ENCODE measurements at places on chromosomes 12 and 14. TPM values are rescaled to one million over a fixed set of nuclear protein-coding genes. Genes with fewer than 3 reads are reported as not detected.

The CLEC1A gene
- total RNA-seq, result 42.5 TPM

The MTA1 gene
- total RNA-seq, result 32.5 TPM

The IFNG gene
- total RNA-seq, result 1.2 TPM

The CPNE6 gene
- 0.05 TPM for total RNA-seq

The AMDHD1 gene
- total RNA-seq, result 0.52 TPM

The SCN8A gene
- total RNA-seq, result 0.57 TPM

The RNASE3 gene
- 26.7 TPM for total RNA-seq

The ABCC9 gene
- 4.4 TPM for total RNA-seq

The LBHD2 gene
- 0.19 TPM for total RNA-seq

The PIP4K2C gene
- 8.5 TPM for total RNA-seq

The SYT10 gene
- under 0.01 TPM for total RNA-seq

The COX8C gene
- not detected for total RNA-seq

The ASCL1 gene
- total RNA-seq, result 17.8 TPM

The TBC1D30 gene
- 0.42 TPM for total RNA-seq

The CD27 gene
- 42.3 TPM for total RNA-seq

The KRT85 gene
- 0.24 TPM for total RNA-seq

The ACOT4 gene
- 0.76 TPM for total RNA-seq

The IFNG-AS1 gene
- total RNA-seq, result 1.3 TPM

The CLEC6A gene
- 0.09 TPM for total RNA-seq

The CLEC9A gene
- 16.2 TPM for total RNA-seq

The PTPRB gene
- 2.3 TPM for total RNA-seq

The TNS2 gene
- total RNA-seq, result 2.3 TPM

The DEPDC4 gene
- 2.0 TPM for total RNA-seq

The SLC35F4 gene
- total RNA-seq, result not detected

The VIPAS39 gene
- 19.3 TPM for total RNA-seq

The AQP6 gene
- total RNA-seq, result not detected

The SERPINA10 gene
- 0.05 TPM for total RNA-seq

The NANOG gene
- total RNA-seq, result 0.05 TPM

The TMEM52B gene
- total RNA-seq, result 0.14 TPM

The ZNF839 gene
- 8.3 TPM for total RNA-seq

The MMP19 gene
- total RNA-seq, result 4.5 TPM

The PLEK2 gene
- total RNA-seq, result 34.0 TPM

The CEBPE gene
- total RNA-seq, result 2.5 TPM

The LGMN gene
- 109 TPM for total RNA-seq

The OR4E2 gene
- total RNA-seq, result 0.09 TPM

The TCL1A gene
- total RNA-seq, result 6.4 TPM

The ALDH6A1 gene
- total RNA-seq, result 8.6 TPM

The LUM gene
- 38.7 TPM for total RNA-seq

The TMTC2 gene
- 5.1 TPM for total RNA-seq

The FAR2 gene
- total RNA-seq, result 11.6 TPM

The GNG2 gene
- 49.4 TPM for total RNA-seq

The MYO1H gene
- total RNA-seq, result under 0.01 TPM

The ITPK1 gene
- 9.5 TPM for total RNA-seq

The ESR2 gene
- total RNA-seq, result 0.52 TPM

The CLEC4C gene
- 1.4 TPM for total RNA-seq

The TUBA1C gene
- total RNA-seq, result 112 TPM

The TMEM179 gene
- total RNA-seq, result 0.09 TPM

The NOS1 gene
- total RNA-seq, result 0.05 TPM

The PRMT5 gene
- 76.4 TPM for total RNA-seq
